DMS79 (cell line): ENCODE measurements at places on chromosomes 6 and 20.

DNA sequence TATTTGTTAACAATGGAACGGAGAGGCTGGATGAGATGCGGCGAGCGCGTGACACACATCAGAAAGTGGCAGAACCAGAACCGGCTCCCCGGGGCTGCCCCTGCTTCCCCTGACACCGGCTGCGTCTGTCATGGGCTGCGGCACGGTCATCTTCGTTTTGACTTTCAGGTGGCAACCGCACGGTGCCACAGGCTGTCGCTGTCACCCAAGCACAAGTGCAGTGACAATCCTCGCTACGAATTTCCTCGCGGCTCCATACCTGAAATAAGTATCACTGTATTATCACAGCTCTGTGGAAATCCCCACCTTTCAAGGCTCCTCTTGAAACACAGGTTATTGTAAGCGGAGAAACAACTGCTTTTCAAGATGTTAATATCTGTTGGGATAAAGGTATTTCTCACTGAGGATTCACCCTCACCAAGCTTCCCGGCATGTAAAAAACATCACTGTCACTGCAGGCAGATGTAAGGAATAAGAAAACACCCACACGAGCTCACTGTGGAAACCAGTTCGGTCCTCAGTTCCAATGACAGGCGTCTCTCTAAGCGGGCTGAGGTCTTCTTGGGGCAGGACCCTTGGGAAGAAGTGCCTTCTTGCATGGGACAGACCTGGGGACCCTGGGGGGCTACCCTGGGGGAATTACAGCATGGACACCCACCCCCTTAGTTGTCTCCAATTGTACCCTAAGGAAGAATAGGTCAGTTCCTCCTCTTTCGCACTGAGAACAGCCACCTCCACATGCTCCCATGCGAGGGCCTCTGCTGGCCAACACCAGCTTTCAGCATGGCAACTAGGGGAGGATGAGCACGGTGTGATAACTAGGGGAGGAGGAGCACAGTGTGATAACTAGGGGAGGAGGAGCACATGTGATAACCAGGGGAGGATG is 86.3 kb downstream of the DACT2 start:
- no peak for DNase-seq

GRCh38 chr20:63748934-63749270 is 9.3 kb downstream of the SLC2A4RG start:
- DNase-seq: no peak

- DNase-seq: no peak
Measured at GRCh38 chr20:45059022-45059728, 41.8 kb downstream of the KCNS1 start.

GRCh38 chr6:93391965-93392364 is 27.4 kb downstream of the EPHA7 start:
- no peak for DNase-seq

- no peak for DNase-seq
Measured at GRCh38 chr6:125537090-125537489, 212.3 kb upstream of the HEY2 start.

- no peak for DNase-seq
Measured at GRCh38 chr6:74735304-74735703, 470.5 kb downstream of the COL12A1 start.

DNA sequence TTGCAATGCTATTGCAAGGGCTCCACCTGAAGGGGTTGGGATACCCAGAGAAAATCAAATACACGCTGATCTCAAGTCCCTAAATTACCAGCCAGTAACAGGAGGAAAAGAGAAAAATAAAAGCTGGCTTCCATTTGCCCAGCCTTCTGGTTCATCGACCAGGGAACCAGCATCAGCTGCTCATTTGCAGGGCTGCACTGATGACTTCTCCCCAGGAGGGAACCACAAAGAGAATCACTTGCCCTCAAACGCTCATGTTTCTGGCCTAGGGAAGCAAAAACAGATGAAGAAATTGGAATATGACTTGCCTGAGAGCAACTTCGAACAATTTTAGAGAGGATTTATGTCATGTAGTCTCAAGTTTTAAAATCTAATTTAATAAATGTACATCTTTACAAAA is 119.7 kb downstream of the SH3BGRL2 start:
- DNase-seq: peak; percentile 65

GRCh38 chr6:26379292-26379691 is 3.6 kb upstream of the BTN2A2 start:
- no peak for DNase-seq

DNA sequence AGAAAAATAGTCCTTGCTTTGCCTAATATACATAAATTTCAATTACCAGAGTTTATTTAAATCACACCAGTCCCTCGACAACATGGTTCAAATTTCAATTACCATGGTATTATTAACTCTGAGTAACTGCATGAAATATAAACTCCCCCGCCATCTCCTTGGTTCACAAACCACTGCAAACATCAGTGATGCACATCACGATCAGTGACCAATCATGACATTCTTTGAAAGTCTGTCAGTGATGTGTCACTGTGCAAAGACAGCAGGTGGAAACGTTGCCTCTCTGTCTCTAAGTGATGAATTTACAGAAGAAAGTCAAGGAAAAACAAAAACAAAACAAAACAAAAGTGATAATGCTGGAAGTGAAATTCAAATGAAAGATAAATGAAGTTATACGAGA is 86.7 kb downstream of the TASP1 start:
- no peak for DNase-seq

- no peak for DNase-seq
Measured at GRCh38 chr6:31880616-31881015, 1.8 kb upstream of the SLC44A4 start.

- no peak for DNase-seq
Measured at GRCh38 chr6:169344750-169345065, 91.1 kb upstream of the THBS2 start.

- DNase-seq: no peak
Measured at GRCh38 chr6:139250296-139251044, 41.3 kb downstream of the TXLNB start.

DNA sequence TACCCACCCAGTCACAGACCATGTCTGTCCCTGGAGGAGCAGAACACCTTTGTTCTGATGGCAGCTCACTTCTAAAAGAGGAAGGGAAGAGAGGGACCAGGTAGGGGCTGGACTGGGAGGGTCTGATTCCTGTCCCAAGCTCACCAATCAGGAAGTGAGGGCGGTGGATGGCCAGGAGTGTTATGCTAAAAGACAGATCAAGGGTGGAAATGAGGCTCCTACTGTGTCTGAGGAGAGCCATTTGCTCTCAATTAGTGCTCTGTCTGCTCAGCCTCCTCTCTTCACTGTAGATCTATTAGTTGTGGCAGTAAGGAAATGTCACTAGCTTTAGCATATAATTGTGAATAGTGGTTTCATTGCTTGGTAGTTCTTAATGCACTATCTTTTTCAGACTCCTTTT is 72.5 kb downstream of the ARMC2 start:
- no peak for DNase-seq

DNA sequence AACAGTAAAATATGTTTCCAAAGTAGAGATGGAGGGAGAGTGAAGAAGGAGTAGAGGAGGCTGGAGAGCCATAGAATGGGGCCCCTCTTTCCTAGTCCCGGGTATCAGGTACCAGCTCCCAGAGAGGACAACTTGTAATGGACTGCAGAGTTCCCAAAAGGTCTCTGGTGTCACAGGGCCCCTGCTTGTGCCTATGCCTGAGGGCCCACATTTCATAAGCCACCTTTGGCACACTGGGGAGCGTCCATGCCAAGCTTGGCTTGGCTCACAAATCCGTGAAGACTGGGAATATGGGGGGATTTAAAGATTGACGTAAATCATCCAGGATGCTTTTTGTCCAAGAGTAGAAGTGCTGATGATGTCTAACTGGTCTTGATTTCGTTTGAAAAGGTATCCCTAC is 16.4 kb upstream of the SLC22A3 start:
- no peak for DNase-seq

DNA sequence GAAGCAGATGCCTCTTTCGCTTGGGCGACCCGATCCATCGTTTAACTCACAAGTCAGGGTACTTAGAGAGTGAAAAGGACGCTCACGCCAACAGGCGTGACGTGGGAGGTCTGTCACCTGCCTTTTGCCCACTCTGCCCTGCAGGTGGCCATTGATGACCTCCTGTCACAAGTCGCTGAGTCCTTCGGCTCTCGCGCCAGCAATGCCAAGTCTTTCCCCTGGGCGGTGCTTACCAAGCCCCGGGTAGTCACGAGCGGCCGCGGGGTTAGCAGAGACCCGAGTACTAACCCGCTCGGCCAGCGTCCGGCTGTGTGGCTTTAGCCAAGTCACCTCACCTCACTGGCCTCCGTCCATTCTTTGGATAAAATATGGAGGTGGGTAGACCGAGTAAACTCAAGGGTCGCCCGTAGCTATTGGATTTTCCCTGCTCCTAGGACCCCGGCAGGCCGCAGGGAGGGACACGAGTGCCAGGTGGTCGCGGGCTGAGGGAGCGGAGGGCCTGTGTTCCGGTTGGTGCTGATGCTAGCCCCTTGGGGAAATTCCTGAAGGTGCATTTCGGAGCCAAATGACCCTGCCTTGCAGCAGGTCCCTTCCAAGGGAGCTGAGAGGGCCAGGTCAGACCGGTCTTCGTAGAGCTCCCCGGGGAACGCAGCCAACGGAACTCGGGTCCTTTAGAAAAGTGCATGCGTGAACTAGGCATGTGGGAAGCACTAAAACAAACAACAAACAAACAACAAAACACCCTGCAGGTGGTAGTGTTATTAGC is 668 bp downstream of the PKIB start:
- peak; percentile 29 for DNase-seq

- no peak for DNase-seq
Measured at GRCh38 chr6:46208303-46208702, 37.5 kb upstream of the ENPP5 start.

GRCh38 chr6:158029668-158030230 is 48.1 kb downstream of the SYNJ2 start:
- DNase-seq: no peak

- DNase-seq: no peak
Measured at GRCh38 chr6:109467696-109468095, 12.1 kb upstream of the MICAL1 start.

GRCh38 chr20:33702861-33703260 is 16.7 kb upstream of the E2F1 start:
- DNase-seq: no peak

GRCh38 chr6:112253498-112253840 is 898 bp downstream of the LAMA4 start:
- no peak for DNase-seq

GRCh38 chr20:62739067-62739466 is 30.4 kb downstream of the NTSR1 start:
- no peak for DNase-seq

GRCh38 chr6:32664354-32664753 is 2.1 kb downstream of the HLA-DQB1 start:
- no peak for DNase-seq

DNA sequence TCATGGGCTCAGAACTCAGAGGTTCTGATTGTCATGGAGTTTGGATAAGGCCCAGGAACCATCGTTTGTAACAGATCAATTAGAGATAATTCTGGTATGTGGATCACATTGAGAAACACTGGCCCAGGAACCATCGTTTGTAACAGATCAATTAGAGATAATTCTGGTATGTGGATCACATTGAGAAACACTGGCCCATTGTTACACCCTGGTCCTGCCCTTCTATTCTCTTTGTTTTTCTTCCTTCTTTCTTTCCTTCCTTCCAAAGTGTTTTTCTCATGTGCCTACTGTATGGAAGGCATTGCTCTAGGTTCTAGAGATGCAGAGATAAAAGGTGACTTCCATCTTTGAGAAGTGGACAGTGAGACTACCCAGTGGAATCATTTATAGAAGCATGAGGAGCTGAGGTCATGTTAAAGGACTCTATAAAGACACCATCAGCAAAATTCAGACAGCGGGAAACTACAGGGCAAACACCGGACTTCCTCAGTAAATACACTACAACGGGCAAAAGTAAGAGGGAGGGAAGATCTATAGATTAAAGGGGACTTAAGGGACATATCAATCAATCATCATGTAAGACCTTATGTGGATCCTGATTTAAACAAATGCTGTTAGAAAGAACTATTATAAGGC is 153.8 kb downstream of the UNC5CL start:
- no peak for DNase-seq

DNA sequence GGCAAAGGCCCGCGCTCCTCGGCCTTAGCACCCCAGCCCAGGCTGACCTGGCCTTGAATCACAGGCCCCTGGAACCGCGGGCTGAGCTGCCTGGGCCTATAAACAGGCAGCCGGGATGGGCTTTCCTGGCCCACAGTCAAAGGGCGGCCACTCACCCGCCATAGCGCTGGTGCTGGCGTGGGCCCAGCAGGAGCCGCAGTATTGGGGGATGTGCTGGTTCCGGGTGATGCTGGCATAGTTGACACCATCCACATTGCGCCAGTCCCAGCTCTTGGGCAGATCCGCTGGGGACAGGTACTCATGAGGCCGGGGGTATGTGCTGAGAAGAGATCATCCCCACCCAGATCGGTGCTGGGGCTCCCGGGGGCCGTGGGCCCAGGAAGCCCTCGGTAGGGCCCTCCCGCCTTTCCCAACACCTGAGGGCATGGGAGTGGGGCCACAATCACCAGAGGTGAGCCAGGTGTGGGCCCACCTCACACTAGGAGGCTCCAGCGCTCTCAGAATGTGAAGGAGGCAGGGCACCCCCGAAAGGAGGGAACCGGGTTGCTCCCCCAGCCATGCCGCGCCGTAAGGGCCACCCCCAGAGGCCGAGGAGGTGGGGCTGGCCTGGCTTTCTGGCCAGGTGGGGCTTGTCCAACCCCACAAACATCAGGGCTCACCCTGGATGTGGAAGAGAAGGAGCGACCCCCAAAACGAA is 739 bp downstream of the CTSZ start:
- no peak for DNase-seq

- peak; percentile 97 for DNase-seq
Measured at GRCh38 chr6:156791320-156791850, 14.2 kb downstream of the ARID1B start.

DNA sequence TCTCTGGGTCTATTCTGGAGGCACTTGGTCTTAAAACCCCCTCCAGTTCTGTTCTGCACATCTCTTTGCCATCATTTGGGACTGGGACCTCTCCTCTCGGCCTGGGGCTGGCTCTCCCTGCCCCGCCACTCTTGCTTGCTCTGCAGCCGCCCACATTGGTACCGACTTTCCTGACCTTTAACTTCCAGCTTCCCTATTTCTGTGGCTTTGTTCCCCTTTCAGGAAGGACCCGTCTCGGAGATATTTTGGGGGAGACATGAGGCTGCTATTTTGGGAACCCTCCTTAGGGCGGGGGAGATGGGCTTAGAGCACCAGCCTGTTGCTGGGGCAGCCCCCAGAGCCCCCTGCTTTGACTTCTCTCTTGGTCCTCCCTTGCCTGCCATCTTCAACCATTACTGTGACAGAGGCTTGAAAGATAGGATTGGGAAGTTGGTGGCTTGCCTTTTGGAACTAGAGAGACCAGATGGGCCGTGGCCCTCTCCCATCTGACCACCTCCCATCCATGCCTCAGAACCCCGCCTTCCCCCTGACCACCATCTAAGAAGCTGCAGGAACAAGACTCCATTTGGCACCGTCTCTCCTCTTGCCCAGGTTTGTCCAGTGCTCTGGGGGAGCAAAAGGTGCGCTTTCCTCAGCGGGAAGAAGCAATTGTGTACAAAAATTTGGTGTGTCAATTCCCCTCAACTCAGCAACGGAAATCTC is 914 bp downstream of the TREM2 start:
- DNase-seq: no peak

DNA sequence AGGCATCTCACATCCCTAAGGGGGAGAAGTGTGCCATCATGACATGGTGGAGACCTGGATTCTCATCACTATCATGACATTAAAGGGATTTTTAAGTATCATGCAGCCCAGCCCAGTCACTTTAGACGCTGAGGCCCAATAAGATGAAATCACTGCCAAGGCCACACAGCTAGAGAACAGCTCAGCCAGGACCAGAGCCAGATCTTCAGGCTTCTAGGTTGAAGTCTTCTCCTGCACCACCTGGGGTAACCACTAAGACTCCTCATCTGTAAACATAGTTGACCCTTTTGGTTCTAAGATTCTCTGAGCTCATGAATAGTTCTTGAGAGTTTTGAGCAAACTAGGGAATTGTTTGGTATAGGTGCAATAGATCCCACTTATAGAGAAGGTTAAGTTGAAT is 125.1 kb downstream of the TCP11 start:
- no peak for DNase-seq
